ENCODE measurements at places on chromosomes 6 and 20.
A peak's percentile ranks its signal among the peaks of the same experiment; 100 is the strongest.

DNA sequence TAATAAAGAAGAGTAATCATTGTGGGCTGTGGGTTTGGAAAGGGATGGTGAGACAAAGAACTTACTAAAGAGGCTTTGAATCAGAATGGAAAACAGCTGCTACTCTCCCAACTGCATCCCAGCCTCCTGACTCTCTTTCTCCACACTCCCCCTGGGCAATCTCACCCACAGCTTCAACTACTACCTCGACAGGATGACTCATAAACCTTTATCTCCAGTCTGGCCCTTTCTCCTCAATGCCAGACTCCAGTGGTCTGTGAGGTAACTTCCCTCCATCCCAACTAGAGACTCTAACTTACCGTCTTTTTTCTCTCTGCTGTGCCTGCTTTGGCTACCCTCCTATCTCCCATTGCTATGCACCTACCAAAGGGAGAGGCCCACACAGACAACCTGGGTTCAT lies 135.3 kb upstream of the RREB1 start:
- no peak for DNase-seq

- DNase-seq: no peak
Measured at GRCh38 chr20:31918466-31919105, 33.3 kb downstream of the PDRG1 start.

DNA sequence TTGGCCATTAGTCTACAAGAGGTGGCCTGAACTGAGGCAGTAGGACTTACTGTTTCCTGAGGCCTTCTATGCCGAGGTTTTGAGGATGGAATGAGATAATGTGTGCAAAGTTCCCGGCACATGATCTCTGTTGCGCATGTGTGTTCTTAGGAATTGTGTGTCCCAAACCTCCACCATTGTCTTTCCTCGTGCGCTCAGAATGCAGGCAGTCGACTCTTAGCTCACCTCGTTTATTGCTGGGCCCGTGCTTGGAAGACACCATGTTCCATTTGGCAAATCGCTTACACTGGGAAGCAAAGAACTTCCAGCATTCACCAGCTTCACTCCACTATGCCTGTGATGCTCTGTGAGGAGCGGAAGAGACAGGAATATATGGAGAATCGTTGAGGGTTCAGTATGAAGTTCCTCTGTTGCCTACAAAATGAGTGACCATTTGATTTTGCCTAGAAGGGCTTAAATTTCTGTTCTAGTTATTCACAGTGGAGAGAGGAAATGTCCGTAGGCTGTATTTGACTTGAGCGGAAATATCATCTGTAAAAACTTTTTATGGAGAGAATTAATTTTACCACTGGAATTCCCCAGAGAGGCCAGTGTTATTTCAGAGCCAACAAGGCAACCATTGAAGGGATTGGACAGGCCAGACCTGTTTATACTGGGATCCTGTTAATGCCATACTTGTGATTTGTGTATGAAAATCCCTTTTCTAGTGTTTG lies 75.7 kb upstream of the CLDN20 start:
- no peak for DNase-seq

DNA sequence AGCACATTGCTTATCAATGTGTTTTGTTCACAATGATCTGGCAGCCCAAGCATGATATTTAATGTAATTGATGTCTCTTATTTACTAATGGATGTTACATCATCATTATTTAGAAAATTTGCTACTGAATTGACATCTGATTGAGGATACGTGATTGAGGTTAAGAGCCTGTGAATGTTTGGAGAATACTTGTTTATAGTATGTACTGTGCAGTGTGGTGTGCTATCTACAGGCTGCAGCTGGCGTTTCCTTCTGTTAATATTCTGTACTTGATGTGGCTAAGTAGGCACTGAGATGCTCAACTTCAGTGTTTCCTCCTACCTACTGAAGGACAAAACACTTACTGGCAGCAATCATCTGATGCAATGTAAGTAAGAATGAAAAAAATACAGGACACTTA lies 709.6 kb upstream of the FLRT3 start:
- DNase-seq: no peak

GRCh38 chr6:73088138-73088813 lies 137.0 kb downstream of the KHDC1L start:
- DNase-seq: no peak

DNA sequence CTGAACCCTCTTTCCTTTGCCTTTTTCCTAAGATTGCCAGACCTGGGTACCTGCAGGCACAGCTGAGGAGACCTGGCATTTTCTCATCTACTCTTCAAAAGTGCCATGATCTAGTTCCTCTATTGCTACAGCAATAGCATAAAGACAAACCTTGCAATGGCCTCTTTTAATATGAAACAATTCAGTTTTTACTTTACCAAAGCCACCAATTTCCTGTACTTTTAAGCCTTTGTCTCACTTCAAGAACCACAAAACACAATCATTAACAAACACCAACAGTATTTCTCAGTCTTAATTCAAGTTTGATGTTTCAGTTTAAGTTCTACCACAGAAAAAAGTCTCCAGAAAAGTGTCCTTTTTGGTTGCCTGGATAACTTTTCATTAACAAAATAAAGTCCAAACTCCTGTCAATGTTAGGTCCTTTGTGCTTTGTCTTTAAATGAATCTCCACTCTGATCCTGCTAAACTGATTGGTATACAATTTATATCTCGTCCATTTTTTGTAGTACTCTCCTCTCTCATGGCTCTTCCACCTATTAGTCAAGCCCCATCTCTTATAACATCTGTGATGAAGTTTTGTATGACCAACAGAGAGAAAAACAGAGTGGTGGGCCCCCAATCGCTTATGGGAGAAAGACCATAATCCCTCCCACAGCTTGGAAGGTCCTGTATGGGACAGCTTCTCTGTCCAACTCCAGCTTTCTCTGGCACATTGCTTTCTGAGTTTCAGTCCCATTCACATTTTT lies 50.5 kb upstream of the THEMIS start:
- no peak for DNase-seq

DNA sequence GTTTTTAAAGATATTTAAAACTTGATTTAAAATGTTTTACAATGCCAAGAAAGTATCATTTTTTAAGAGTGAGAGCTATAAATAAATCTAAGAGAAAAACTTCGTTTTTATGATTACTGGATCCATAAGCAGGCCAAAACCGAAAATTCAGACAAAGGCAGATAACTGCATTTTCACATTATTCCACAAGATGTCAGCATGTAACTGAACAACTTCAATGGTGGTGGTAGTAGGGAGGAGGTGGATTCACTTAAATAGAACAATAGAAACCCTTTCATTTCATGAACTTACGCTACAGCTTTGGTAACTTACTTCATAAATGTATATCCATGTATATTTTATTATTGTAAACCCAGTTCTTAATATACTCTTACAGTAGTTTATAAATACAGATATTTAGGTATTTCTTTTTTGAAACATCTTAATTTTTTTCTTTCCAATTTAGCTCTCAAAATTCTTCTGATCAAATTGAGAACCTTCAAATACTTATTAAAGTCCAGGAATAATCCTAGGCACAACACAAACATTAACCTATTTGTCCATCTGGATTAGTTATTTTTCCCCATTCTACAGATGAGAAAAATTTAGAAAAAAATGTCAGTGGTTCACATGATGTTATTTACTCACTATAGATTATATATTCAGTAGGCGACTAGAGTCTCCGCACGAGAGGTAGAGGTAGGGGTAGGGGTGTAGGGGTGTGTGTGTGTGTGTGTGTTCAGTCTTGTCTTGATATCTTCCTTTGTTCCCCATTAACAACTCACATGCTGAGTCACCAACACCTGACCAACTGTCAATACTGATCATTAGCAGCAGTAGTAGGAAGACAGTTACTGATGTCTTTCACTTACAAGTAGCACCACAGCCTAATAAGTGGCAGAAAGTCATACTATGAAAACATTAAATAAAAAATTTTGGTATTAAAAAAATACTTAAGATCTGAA lies 111.5 kb downstream of the ARHGAP18 start:
- DNase-seq: no peak

GRCh38 chr6:10543488-10543887 lies 22.3 kb downstream of the GCNT2 start:
- DNase-seq: no peak

- no peak for DNase-seq
Measured at GRCh38 chr6:158369241-158369640, 57.0 kb downstream of the TULP4 start.

DNA sequence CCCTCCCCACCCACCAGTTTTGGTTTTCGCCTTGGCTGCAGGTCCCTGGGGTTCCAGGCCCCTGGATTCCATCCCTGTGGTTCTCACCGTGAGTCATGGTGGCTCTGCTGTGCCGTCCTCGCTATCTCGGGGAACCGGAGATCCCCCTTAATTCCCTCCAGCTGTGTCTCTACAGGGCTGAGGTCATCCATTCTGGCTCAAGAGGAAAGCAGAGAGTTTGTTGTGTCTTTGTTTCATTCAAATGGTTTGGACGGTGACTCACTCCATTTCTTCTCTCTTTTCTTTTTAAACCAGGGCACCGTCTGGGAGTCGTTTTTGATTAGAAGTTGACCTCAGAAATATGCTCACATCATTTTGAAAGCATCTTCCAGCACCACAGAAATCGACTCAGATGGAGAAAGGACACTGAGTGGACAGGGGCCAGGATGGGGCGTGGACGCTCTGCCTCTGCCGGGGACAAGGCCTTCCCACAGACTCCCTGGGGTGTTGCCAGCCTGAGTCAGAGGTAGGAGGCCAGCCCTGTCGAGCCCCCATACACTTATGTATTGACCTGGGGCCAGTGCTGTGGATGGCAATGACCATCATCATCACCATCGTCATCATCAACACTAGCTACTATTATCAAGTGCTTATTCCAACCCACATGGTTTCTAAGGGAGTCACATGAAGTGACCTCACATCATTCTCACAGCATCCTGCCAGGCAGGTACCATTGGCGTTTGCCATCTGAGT lies 176.2 kb downstream of the NFATC2 start:
- DNase-seq: no peak

DNA sequence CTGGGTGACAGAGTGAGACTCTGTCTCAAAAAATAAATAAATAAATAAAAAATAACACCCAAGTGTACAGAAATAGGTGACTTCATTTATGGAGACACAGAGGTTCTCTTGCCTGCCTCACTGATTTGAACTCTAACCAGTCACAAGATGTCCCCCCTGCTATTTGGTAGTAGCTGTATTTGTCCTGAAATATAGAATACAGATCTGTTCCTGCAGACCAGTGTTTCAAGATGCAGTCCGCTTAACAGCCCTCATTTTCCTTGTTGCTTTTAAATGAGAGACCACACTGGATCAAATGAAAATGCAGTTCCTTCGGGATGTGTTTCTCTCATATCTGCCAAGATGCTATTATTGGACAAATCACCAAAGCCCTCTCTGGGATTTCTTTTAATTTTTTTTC lies 7.6 kb downstream of the PLCB4 start:
- DNase-seq: no peak

GRCh38 chr6:3231247-3232016 lies 4.0 kb upstream of the TUBB2B start:
- DNase-seq: no peak

DNA sequence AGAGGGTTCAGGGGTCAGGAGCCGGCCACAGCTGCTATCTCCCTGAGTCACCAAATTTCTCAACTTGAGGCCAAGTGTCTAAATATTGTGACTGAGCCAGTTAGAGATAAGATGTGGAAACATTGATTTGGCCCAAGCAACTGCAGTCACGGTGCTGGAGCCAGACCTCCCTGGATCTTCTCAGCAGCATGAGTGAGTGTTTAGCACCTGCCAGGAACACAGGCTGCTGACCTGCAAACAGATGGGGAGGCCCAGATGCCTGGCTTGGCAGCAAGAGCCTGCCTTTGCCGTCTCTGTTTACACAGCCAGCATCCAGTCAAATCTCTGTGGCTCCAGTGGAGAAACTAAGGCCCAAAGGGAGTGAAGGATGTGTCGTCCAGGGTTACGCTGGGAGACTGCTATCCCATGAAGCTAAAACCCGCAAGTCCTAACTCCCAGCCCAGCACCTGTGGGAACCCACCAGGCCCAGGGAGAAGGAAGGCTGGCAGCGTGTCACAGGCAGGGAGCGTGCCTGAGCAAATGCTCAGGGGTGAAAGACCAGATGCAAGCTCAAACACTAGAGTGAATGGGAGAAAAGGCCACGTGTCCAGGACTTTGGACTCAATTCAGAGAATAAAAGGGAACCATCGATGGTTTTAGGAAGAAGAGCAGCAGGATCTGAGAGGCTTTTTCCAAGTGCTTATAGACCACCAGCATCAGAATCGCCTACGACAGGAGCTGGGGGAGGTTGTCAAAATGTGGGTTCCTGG lies 15.9 kb upstream of the PTGIS start:
- DNase-seq: no peak

GRCh38 chr6:107728564-107728897 lies 95.6 kb downstream of the SCML4 start:
- no peak for DNase-seq

- DNase-seq: no peak
Measured at GRCh38 chr20:60007464-60007863, 49.2 kb downstream of the CDH26 start.

- DNase-seq: no peak
Measured at GRCh38 chr6:2883673-2884072, 19.4 kb downstream of the SERPINB9 start.

DNA sequence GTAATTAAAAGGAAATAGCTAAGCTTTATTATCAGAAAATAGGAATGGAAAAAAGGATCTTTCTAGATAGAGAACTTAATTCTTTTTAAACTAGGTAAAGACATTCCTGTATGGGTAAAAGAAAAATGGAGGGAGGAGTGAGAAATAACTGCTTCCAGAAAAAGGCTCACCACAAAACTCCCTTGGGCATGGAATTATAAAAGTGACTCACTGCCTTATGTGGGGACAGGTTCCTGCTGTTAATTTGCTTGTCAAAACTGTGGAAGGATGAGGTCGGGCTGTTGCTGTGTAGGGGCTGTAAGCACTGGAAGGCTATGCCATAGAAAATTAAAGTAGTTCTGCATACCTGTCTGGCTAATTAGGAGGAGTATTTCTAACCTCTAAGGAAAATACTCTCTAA lies 158.7 kb downstream of the UBE3D start:
- DNase-seq: no peak

DNA sequence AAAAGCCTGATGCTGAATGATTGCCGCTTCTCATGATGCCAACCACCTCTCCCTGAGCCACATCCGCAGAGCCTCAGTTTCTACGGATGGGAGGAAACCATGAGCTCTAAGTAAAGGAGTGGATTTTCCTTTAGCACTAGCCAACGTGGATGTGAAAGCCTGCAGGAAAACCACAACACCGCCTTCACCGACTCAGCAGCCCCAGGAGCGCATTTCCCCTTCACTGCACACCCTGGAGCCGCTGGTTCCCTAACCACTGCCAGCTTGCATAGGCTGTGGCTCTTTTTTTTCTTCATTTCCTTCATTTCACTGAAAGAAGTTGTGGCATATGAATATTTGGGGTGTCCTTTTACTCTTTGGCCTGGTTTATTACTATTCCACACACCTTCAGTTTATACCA lies 50.5 kb upstream of the SSTR4 start:
- no peak for DNase-seq

- no peak for DNase-seq
Measured at GRCh38 chr6:3868544-3868943, 19.4 kb downstream of the FAM50B start.

GRCh38 chr6:168015482-168016175 lies 18.2 kb downstream of the KIF25 start:
- no peak for DNase-seq

GRCh38 chr6:13336553-13336952 lies 8.2 kb upstream of the TBC1D7 start:
- DNase-seq: peak; percentile 65

Data from stimulated activated CD8-positive, alpha-beta memory T cell treated with anti-CD3 and anti-CD28 coated beads, Interleukin-15, amount 100 ng/mL, for 4 hours (primary cell).